ENCODE measurements at places on chromosomes 2 and 18. TPM values are rescaled to one million over a fixed set of nuclear protein-coding genes. Genes with fewer than 3 reads are reported as not detected.

- no peak overlapping the region for H3K4me3 ChIP-seq
- no peaks in the 10 kb centered on the region for H3K36me3 ChIP-seq
- H3K27ac ChIP-seq, result no peak overlapping the region
- no peak for DNase-seq
- H3K4me1 ChIP-seq, result no peaks in the 10 kb centered on the region
- no peaks in the 10 kb centered on the region for H3K27me3 ChIP-seq
These were observed 37.4 kb upstream of the KLHL29 start for GRCh38 chr2:23347471-23348092.

GRCh38 chr2:172790404-172790803 lies 54.8 kb downstream of the RAPGEF4 start:
- no peak overlapping the region for H3K4me3 ChIP-seq
- DNase-seq, result no peak
- no peaks in the 10 kb centered on the region for H3K36me3 ChIP-seq
- no peaks in the 10 kb centered on the region for H3K4me1 ChIP-seq

- no peaks in the 10 kb centered on the region for H3K27me3 ChIP-seq
- no peak overlapping the region for H3K27ac ChIP-seq
- no peak for DNase-seq
- H3K36me3 ChIP-seq, result no peaks in the 10 kb centered on the region
- H3K4me1 ChIP-seq, result no peaks in the 10 kb centered on the region
These were observed 77.5 kb upstream of the MYL1 start for GRCh38 chr2:210392469-210392881.

GRCh38 chr2:119645173-119645855 lies 33.7 kb upstream of the TMEM177 start:
- H3K4me3 ChIP-seq, result no peak overlapping the region
- no peaks in the 10 kb centered on the region for H3K27me3 ChIP-seq
- H3K36me3 ChIP-seq, result no peaks in the 10 kb centered on the region
- DNase-seq, result no peak
- no peaks in the 10 kb centered on the region for H3K4me1 ChIP-seq
- H3K27ac ChIP-seq, result no peak overlapping the region

DNA sequence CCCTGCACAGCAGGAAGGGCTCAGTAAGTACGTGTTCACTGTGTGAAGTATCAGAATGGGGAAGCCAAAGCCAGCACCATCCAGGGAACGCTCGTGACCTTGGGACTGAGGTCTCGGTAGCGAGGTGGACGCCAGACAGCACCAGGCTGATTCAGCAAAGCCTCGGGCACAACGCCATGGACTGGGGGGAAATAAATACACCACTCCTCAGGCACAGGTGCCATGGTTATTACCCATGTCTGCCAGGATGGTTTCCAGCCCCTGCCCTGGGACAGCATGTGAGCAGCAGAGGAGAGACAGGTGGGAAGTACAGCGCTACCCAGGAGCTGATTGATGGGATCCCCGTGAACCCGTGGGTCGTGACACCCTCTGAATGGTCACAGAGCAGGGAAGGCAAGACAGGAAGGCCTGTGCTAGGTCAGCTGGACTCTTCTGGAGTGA lies 53.0 kb downstream of the REEP1 start:
- DNase-seq, result no peak
- no peak overlapping the region for H3K4me3 ChIP-seq
- H3K36me3 ChIP-seq, result no peaks in the 10 kb centered on the region

Gene REG3A
- not detected for total RNA-seq

DNA sequence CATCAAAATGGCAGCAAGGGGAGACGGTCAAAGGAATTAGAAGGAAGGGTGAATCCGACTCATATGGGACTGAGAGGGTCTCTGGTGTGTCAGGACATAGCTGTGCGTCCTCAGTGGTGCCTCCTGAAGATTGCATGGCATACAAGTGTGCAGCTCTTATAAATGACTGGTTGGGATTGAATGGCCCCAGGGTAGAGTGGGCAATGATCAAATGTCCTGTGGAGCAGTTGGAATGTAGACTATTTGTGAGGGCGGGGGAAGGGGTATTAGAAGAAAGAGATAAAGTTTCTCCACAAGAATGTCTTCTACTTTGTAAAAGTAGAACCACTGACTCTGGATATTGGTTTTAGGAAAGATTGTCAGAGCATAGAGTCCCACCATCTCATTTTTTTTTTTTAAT lies 24.6 kb downstream of the CTLA4 start:
- no peaks in the 10 kb centered on the region for H3K27me3 ChIP-seq
- no peak overlapping the region for H3K4me3 ChIP-seq
- no peak overlapping the region for H3K27ac ChIP-seq
- no peaks in the 10 kb centered on the region for H3K4me1 ChIP-seq
- no peaks in the 10 kb centered on the region for H3K36me3 ChIP-seq

DNA sequence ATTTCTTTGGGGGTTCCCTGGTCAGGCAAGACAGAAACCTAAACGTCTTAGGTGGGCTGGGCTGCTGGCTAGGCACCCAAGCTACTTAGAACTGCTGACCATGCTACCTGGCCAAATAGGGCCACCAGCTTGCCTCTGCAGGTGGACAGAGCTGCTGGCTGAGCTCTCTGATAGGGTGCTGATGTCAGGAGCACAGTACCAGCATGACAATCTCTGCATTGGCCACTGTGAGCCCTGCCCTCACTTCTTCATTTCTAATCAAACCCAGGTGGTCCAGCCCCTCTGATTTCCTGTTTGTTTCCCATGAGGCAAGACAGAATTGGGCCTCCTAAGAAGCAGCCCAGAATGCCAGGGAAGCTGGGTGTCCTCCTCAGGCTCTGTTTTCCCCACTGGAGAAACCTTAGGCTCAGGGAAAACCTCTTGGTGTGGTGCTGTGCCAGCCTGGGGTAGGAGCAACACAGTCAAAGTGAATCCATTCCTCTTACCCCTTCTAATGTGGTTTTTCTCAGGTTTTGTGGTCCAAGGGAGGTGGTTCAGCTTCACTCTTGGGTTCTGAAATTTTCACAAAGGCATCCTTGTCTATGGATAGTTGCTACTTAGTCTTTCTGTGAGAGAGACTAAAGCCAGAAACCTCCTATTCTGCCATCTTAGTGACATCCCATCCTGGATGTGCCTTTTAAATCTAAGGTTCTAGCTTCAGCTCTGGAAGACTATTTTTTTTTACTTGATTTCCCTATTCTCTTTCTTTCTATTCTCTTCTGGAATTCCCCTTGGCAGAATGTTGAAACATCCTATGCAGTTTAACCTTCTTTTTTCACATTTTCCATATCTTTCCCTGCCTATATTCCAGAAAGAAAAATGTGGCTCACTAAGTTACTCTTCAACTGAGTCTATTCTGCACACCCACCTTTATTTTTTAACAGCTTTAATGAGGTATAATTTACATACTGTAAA lies 15.2 kb downstream of the SP100 start:
- DNase-seq, result peak; percentile 30
- H3K4me1 ChIP-seq, result peaks cover 43% of the 10 kb centered on the region
- H3K36me3 ChIP-seq, result peaks cover 12% of the 10 kb centered on the region
- no peaks in the 10 kb centered on the region for H3K27me3 ChIP-seq
- no peak overlapping the region for H3K27ac ChIP-seq

- no peak for DNase-seq
- H3K4me1 ChIP-seq, result no peaks in the 10 kb centered on the region
- H3K27ac ChIP-seq, result no peak overlapping the region
- no peak overlapping the region for H3K4me3 ChIP-seq
- no peaks in the 10 kb centered on the region for H3K36me3 ChIP-seq
- no peaks in the 10 kb centered on the region for H3K27me3 ChIP-seq
These were observed 33.8 kb downstream of the TMEM182 start for GRCh38 chr2:102795641-102796040.

GRCh38 chr2:102226171-102226570 lies 39.3 kb downstream of the IL1RL2 start:
- H3K27me3 ChIP-seq, result no peaks in the 10 kb centered on the region
- peaks cover 13% of the 10 kb centered on the region for H3K4me1 ChIP-seq
- no peaks in the 10 kb centered on the region for H3K36me3 ChIP-seq

- no peak overlapping the region for H3K27ac ChIP-seq
- DNase-seq, result no peak
- H3K27me3 ChIP-seq, result no peaks in the 10 kb centered on the region
- no peaks in the 10 kb centered on the region for H3K36me3 ChIP-seq
- no peaks in the 10 kb centered on the region for H3K4me1 ChIP-seq
These were observed 384.9 kb upstream of the NXPH2 start for GRCh38 chr2:139165041-139165440.
